Activated T-helper 1 cell treated with anti-CD3 and anti-CD28 coated beads, Interleukin-12 subunit alpha, Interleukin-12 subunit beta, Interleukin-2, Interleukin-4 antibody, amounts not matched to agents 30 ng/mL and 10 ng/mL and 1 ng/mL, durations not matched to agents 14 hours and 24 hours and 36 hours (primary cell): ENCODE measurements at places on chromosomes 16 and 17. TPM values are rescaled to one million over a fixed set of nuclear protein-coding genes. Genes with fewer than 3 reads are reported as not detected.

CCDC78 gene
- total RNA-seq, result 5.8 and 7.8 TPM in 2 replicates

RRAD gene
- 0.83 and 0.93 TPM in 2 replicates for total RNA-seq

GRCh38 chr17:33234930-33235685 lies 58.0 kb downstream of the ASIC2 start:
- no peak overlapping the region for H3K4me3 ChIP-seq
- no peaks in the 10 kb centered on the region for H3K36me3 ChIP-seq
- H3K27ac ChIP-seq, result no peak overlapping the region

- H3K4me1 ChIP-seq, result no peaks in the 10 kb centered on the region
- H3K27ac ChIP-seq, result no peak overlapping the region
- H3K27me3 ChIP-seq, result peaks cover 3% of the 10 kb centered on the region
- H3K36me3 ChIP-seq, result no peaks in the 10 kb centered on the region
- no peak for DNase-seq
- H3K4me3 ChIP-seq, result no peak overlapping the region
Observed at GRCh38 chr16:49955858-49956257, 69.2 kb upstream of the CNEP1R1 start.

- no peak overlapping the region for H3K4me3 ChIP-seq
- no peak for DNase-seq
- H3K27me3 ChIP-seq, result no peaks in the 10 kb centered on the region
- H3K36me3 ChIP-seq, result no peaks in the 10 kb centered on the region
Observed at GRCh38 chr16:35732046-35732810, 2272.8 kb downstream of the TP53TG3F start.

DNA sequence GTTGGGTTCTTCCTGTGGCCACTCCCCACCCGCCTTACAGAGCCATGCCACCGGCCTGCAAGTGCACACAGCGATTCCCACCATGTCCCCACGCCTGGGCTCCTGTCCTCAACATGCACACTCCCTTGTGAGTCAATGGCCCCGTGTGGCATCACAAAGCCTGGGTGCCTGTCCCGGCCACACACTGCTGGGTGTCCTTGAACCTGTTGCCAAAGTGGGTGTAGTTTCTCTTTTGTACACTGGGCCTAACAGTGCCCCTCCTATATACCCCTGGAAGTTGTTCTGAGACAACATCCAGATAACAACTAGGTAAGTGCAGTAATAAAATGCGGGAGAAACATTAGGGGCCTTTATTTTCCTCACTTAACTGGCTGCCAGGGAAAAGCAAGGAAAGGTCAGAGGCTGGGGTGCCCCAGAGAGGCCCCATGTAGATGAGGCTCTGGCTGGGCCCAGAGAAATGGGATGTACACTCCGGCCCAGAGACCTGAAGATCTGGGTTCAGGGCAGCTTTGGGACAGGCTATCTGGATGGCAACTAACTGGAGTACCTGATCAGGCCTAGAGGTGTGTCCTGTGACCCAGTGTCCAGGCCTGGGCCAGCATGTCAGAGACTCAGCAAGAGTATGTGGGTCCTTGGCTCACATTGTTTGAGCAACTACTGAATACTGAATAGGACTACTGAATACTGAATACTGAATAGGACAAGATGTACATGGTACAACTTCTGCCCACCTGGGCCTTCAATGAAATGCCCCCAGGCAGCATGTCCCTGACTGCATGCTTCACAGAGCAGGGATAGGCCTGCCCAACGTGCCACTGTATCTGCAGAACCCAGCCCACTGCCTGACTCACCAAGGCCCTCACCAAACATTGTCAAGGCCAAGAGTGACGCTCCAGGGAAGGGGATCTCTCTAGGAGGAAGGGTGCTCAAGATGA lies 8.3 kb downstream of the ABCC3 start:
- no peaks in the 10 kb centered on the region for H3K36me3 ChIP-seq
- H3K4me1 ChIP-seq, result no peaks in the 10 kb centered on the region
- DNase-seq, result no peak
- H3K27ac ChIP-seq, result no peak overlapping the region
- peaks cover 11% of the 10 kb centered on the region for H3K27me3 ChIP-seq

MT4 gene
- not detected in 2 replicates for total RNA-seq

GRCh38 chr17:56165072-56165641 lies 11.9 kb downstream of the ANKFN1 start:
- H3K4me3 ChIP-seq, result no peak overlapping the region
- no peaks in the 10 kb centered on the region for H3K4me1 ChIP-seq
- H3K27me3 ChIP-seq, result peaks cover 4% of the 10 kb centered on the region
- H3K36me3 ChIP-seq, result no peaks in the 10 kb centered on the region

DNA sequence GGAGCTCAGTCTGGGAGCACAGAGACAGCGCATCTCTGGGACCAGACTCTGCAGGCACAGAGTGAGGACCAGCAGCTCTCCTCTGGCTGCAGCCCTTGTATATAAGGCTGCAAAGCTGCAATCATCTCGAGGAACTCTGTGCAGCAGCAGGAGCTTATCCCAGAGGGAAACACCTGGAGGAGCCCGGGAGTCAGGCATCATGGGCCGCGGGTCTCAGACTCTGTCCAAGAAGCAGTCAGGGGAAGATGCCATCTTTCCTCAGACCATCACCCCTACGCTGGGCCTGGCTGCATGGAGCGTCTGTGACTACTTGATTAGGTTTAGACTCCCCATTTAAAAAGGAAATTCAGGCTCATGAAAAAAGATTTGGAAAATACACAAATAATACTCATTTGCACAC lies 122.0 kb downstream of the IRF8 start:
- H3K4me3 ChIP-seq, result no peak overlapping the region
- peaks cover 18% of the 10 kb centered on the region for H3K27me3 ChIP-seq
- H3K27ac ChIP-seq, result no peak overlapping the region

DNA sequence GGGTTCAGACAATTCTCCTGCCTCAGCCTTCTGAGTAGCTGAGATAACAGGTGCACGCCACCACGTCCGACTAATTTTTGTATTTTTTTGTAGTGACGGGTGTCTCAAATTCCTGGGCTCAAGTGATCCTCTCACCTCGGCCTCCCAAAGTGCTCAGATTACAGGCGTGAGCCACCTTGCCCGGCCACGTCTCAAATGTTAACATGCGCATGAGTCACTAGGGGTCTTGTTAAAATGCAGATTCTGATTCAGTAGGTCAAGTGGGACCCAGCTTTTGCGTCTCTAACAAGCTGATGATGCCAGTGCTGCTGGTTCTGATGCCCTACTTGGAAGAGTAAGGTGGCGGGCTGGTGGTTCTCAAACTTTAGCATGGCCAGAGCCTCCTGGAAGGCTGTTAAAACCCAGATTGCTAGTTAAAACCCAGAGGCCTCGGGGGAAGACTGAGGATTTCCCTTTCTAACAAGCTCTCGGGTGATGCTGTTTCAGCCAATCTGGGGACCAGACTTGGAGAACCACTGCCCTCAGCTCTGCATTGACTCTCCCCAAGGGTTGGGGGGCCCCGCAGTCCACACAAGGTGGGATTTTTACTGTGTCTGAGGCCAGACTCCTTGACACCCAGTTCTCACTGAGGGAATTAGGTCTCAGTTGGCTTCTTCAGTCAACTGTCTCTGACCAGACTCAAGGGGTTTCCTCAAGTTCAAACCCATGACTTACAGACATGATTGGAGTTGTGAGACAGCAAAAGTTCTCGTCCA lies 17.9 kb downstream of the SCNN1B start:
- DNase-seq, result no peak
- peaks cover 2% of the 10 kb centered on the region for H3K27me3 ChIP-seq
- H3K27ac ChIP-seq, result no peak overlapping the region
- H3K36me3 ChIP-seq, result no peaks in the 10 kb centered on the region
- peaks cover 6% of the 10 kb centered on the region for H3K4me1 ChIP-seq

GRCh38 chr17:78719630-78720298 lies 62.3 kb downstream of the CYTH1 start:
- peak overlapping the region; percentile 91 for H3K27ac ChIP-seq
- H3K36me3 ChIP-seq, result peaks cover 12% of the 10 kb centered on the region
- no peaks in the 10 kb centered on the region for H3K27me3 ChIP-seq
- DNase-seq, result no peak
- H3K4me3 ChIP-seq, result peak overlapping the region; percentile 5

DNA sequence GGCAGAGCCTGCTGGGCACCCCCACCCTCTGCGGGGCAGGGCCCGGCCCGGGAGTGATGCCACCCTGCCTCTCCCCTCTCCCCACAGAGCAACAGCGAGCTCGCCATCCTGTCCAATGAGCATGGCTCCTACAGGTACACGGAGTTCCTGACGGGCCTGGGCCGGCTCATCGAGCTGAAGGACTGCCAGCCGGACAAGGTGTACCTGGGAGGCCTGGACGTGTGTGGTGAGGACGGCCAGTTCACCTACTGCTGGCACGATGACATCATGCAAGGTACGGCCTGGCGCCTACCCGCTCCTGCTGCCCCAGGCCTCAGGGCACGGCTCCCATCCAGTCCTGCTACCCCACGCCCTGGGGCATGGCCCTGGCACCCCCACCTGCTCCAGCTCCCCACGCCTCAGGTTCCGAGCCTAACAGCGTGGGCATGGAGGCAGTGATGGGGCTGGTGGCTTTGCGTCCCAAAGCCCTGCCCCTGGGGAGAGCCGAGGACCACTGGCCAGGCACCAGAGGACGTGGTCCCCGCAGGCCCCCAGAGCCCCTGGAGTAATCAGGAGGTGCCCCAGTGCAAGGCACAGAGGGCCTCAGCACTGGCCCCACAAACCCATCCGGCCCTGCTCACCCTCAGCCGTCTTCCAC lies 38.4 kb downstream of the TSC2 start:
- peaks cover 2% of the 10 kb centered on the region for H3K36me3 ChIP-seq
- H3K27ac ChIP-seq, result no peak overlapping the region
- H3K4me1 ChIP-seq, result no peaks in the 10 kb centered on the region
- no peak for DNase-seq

- H3K36me3 ChIP-seq, result peaks cover 7% of the 10 kb centered on the region
- no peaks in the 10 kb centered on the region for H3K27me3 ChIP-seq
- H3K4me1 ChIP-seq, result no peaks in the 10 kb centered on the region
- DNase-seq, result no peak
Observed at GRCh38 chr17:16329519-16330271, 23.6 kb downstream of the CENPV start.

GRCh38 chr17:1275205-1275961 lies 4.1 kb upstream of the TRARG1 start:
- peak overlapping the region; percentile 36 for H3K27ac ChIP-seq
- no peaks in the 10 kb centered on the region for H3K36me3 ChIP-seq
- DNase-seq, result no peak
- H3K27me3 ChIP-seq, result peaks cover 23% of the 10 kb centered on the region
- peaks cover 13% of the 10 kb centered on the region for H3K4me1 ChIP-seq

- DNase-seq, result no peak
- H3K27me3 ChIP-seq, result no peaks in the 10 kb centered on the region
- no peaks in the 10 kb centered on the region for H3K36me3 ChIP-seq
- no peak overlapping the region for H3K4me3 ChIP-seq
- H3K27ac ChIP-seq, result no peak overlapping the region
- H3K4me1 ChIP-seq, result no peaks in the 10 kb centered on the region
Observed at GRCh38 chr16:7351610-7352510, 19.2 kb downstream of the RBFOX1 start.

- no peak overlapping the region for H3K4me3 ChIP-seq
- no peaks in the 10 kb centered on the region for H3K36me3 ChIP-seq
- H3K4me1 ChIP-seq, result no peaks in the 10 kb centered on the region
- peaks cover 3% of the 10 kb centered on the region for H3K27me3 ChIP-seq
Observed at GRCh38 chr17:67020293-67020766, 24.0 kb upstream of the CACNG1 start.

TOM1L2 gene
- total RNA-seq, result 9.3 and 10.2 TPM in 2 replicates

GRCh38 chr17:48952904-48953303 lies 8.3 kb upstream of the SNF8 start:
- peak; percentile 2 for DNase-seq
- H3K4me1 ChIP-seq, result peaks cover 6% of the 10 kb centered on the region
- peaks cover 11% of the 10 kb centered on the region for H3K27me3 ChIP-seq

- H3K27ac ChIP-seq, result no peak overlapping the region
- DNase-seq, result no peak
- no peaks in the 10 kb centered on the region for H3K27me3 ChIP-seq
Observed at GRCh38 chr17:82640036-82640435, 8.2 kb downstream of the WDR45B start.

DNA sequence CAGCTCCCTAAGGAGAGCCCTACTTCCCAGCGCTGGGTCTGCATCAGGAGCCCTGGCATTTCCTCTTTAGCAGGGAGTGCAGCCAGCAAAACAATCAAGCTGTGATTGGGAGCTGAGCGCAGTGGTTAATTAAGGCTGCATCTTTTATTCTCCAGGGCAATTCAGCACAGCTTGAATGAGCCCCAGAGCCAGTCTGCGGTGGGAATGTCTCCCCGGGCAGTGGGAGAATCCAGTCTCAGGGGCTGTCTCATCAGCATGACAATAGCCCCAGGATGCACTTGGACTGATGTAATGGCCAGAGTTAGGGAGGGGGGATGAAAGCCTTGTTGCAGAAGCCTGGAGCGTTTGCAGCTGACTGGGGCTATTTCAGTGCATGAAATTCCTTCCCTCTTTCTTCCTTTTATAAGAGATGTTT lies 292.6 kb upstream of the SOX9 start:
- no peak for DNase-seq
- H3K27me3 ChIP-seq, result no peaks in the 10 kb centered on the region
- no peaks in the 10 kb centered on the region for H3K36me3 ChIP-seq

DNA sequence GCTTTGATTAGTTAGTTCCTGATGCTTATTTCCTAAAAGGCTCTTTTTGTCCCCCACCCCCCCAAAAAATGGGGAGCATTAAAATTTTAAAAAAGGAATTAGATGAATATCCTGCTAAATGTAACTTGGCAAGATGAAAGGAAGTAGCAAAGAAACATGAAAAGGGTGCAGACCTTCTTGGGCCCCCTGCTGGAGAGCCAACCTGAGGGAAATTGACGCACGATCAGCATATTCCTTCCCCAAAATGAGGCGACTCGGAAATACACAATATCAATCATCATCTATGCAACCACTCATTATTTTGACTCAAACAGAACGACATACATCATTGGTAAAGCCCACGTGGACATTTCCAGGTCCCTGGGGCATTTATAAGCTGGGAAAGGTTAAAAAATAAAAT lies 59.7 kb downstream of the GRIN2A start:
- no peaks in the 10 kb centered on the region for H3K4me1 ChIP-seq
- no peak overlapping the region for H3K4me3 ChIP-seq
- no peak for DNase-seq
- no peak overlapping the region for H3K27ac ChIP-seq
